Brain (organoid and tissue), 16 donors: ENCODE measurements at places on chromosomes 16 and 17. TPM values are rescaled to one million over a fixed set of nuclear protein-coding genes. Genes with fewer than 3 reads are reported as not detected.

- DNase-seq, result peak; percentile 35
Measured at GRCh38 chr17:79874329-79874981, 35.2 kb upstream of the CBX4 start.

GRCh38 chr16:31219154-31219741 lies 2.3 kb upstream of the PYDC1 start:
- DNase-seq, result no peak

The OR3A3 gene
- not detected for polyA plus RNA-seq

The TMEM100 gene
- polyA plus RNA-seq, result 1.6 TPM

DNA sequence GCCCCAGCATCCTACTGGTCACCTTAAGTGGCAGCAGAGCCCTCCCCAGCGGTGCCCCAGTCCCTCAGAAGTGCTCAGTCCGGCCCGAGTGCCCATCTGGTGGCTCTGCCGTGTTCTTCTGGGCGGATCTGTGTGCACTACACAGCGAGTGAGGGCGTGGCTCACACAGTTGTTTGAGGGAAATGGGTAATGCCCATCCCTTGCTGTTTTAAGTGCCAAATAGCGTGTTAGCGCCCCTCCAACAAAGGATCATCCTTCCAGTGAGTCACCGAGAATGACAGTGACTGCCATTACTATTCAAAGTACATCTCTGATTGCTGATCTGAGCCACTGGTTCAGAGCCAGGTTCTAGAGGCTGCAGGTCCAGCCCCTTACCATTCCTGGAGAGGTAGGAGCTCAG lies 152.0 kb downstream of the LGALS9B start:
- DNase-seq, result no peak

GRCh38 chr17:14553847-14554246 lies 253.0 kb downstream of the HS3ST3B1 start:
- no peak for DNase-seq

GRCh38 chr16:11024333-11025053 lies 80.1 kb downstream of the CLEC16A start:
- DNase-seq, result no peak

GRCh38 chr17:56912105-56912999 lies 1.5 kb downstream of the TRIM25 start:
- DNase-seq, result no peak

DNA sequence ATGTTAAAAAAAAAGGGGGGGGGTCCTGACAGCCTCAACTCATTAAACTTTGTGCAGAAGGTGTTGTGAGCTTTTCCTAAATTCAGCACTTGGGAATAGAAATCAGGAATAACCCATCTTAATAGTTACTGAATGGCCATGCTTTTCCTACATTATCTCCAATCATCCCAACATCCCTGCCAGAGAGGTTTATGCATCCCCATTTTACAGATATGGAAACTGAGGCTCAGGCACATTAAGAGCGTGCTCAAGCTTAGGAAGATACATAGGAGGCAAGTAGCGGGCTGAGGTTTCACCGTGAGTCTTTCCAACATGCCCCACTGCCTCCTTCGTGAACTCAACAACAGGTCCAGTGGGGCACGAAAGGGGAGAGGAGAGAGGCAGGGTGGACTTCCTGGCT lies 78.4 kb downstream of the C17orf67 start:
- no peak for DNase-seq

DNA sequence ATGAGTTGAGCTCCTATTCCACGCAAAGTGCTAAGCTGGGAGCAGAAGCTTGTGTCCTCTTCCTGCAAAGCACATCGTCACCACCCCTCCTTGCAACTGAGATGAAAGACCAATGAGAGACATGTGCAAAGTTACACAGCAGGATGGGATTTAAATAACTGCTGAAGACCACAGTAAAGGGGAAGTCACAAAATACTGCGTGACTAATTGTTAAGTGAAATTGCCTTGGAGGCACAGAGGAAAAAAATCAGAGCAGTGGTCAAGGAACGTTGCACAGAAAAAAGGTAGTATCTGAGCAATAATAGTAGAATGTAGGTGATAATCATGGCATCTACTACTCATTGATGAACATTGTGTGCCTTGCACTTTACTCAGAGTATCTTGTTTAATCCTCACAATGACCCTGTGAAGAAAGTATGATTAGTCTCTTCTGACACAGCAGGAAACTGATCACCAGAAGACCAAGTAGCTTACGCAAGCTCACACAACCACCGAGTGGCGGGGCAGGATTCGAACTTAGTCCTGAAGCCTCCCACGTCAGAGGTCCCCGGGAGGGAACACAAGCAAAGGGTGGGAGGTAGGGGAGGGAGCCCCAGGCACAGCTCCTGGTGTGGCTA lies 15.4 kb upstream of the MYO18A start:
- no peak for DNase-seq

The PABPN1L gene
- polyA plus RNA-seq, result 0.41 TPM

The TBC1D28 gene
- not detected for polyA plus RNA-seq

DNA sequence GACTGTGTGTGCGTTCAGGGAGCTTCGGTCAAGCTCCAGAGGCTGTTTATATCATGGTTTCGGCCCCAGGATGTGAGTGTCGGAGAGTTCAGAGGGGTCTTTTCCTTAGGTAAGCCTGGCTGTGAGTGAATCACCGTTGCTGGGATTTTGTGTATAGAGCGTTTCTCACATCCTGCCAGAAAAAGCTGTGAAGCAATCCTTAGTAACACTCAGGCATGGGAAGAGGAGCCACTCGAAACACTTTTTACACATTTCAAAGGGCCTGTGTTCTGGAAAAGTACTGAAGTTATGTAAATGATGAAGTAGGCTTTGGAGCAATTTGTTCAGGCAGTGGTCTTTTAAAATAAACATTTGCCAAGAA lies 662 bp downstream of the PGS1 start:
- no peak for DNase-seq

- DNase-seq, result no peak
Measured at GRCh38 chr17:1555651-1556471, 6.7 kb downstream of the PITPNA start.

The DPEP3 gene
- 0.15 TPM for polyA plus RNA-seq

The ARL5C gene
- polyA plus RNA-seq, result not detected

The PLLP gene
- 153 TPM for polyA plus RNA-seq

The STH gene
- not detected for polyA plus RNA-seq

The TEKT5 gene
- not detected for polyA plus RNA-seq

- DNase-seq, result no peak
Measured at GRCh38 chr17:67326440-67326839, 39.9 kb downstream of the PSMD12 start.

The CHD3 gene
- 76.2 TPM for polyA plus RNA-seq

The KRTAP4-3 gene
- polyA plus RNA-seq, result not detected

DNA sequence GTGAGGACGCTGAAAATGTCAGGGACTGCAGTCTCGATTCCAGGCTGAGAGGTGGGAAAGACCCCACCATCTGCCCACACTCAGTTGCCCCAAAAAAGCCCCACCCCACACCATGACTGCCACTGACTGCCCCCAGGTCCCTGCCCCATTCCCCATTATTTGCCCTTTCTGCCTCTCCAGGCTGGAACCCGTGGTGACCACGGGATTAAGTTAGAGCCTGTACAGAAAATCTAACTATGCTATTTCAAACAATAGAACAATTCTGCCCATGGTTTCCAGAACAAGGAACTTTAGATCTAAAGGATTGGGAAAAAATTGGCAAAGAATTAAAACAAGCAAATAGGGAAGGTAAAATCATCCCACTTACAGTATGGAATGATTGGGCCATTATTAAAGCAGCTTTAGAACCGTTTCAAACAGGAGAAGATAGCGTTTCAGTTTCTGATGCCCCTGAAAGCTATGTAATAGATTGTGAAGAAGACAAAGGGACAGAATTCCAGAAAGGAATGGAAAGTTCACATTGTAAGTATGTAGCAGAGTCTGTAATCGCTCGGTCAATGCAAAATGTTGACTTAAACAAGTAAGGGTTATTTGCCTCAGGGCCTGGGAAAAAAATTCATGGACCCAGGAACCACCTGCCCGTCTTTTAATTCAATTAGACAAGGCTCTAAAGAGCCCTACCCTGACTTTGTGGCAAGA lies 14.4 kb downstream of the FLYWCH1 start:
- DNase-seq, result peak; percentile 19
